Inflammatory macrophage (primary cell): ENCODE measurements at places on chromosomes 6 and 20.

DNA sequence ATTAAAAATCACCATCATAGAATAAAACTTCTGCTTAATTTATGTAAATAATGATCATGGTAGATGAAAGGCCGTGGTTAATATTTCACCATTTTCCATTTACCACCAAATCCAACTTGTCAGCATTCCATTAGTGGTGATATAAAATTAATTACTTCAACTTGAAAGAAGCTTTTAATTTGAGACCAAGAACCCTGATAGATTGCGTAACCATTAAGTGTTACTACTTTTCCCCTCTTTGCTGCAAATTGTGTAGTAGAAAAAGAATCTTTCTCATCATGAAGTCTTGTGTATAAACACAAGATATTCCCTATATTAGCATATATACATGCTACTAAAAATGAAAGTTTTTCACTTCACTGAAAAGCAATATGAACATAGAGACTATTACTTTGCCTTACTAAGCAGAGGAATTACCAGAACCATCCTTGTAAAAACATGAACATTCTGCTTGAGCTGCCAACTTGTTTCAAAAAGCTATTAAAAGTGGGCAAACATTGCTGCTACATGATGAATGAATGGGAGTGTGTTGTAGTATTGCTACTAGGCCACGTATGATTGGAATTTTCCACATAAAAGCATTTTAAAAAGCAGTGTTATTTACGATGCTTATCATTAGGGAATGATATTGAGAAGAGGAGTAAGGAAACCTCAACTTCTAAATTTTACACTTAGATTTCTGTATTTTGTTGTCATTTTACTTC lies 35.0 kb downstream of the STX11 start:
- no peak for DNase-seq

- DNase-seq, result no peak
Measured at GRCh38 chr6:68108233-68108835, 526.7 kb upstream of the ADGRB3 start.

- no peak for DNase-seq
Measured at GRCh38 chr6:161890832-161891297, 617.0 kb upstream of the AGPAT4 start.

DNA sequence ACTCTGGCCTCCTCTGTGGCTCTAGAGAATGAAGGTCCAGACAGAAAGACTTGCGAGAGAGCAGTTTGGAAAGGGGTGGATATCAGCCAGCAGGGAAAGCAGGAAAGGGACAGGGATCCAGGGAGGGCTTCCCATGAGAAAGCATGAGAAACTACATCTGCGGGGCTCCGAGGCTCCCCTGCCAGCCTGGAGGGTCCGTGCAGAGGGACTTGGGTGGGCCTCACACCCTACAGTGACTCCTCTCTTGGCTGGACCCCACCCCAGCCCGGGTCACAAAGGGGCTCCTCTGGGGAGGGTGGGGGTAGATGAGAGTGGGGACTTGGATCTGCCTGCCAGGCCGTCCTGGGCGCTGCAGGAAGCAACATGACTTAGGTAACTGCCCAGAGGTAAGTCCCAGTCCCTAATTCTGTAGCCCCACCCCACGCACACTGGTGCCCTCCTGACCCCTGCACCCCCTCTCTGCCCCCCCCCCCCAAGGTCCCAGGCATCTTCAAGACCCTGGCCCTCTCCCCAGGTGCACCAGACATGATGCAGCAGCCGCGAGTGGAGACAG lies at the start of gene TMEM239:
Gene TMEM239, plus strand, starts transcription at position 335 of the 553 bp plus-strand sequence. Its CDS starts 191 bp downstream, at position 526.
- DNase-seq, result no peak

- peak; percentile 67 for DNase-seq
Measured at GRCh38 chr20:43187476-43188233, 2.1 kb downstream of the PTPRT start.

GRCh38 chr20:45347297-45347935 lies 808 bp downstream of the SDC4 start:
- peak; percentile 19 for DNase-seq

GRCh38 chr6:81788748-81789147 lies 36.3 kb upstream of the TENT5A start:
- DNase-seq, result no peak

DNA sequence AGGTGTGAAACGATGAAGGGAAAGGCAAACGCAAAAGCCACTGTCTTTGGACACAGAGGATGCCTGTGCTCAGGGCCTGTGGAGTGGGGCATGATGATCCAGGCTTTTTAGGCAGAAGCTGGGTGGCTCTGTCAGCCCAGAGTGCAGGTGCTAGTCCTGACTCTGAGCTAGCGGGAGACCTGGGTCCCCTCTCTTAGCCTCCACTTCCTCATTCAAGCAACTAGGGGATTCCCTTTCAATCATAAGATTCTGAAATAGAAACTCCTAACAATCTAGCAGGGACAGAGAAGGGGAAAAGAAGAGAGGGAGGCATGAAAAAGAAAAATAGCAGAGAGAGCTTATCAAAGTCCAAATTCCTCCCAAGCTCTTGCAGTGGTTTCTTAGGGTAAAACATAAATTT lies 7.6 kb upstream of the HIVEP2 start:
- DNase-seq, result no peak

GRCh38 chr6:168100803-168101589 lies 22.0 kb upstream of the FRMD1 start:
- DNase-seq, result no peak

DNA sequence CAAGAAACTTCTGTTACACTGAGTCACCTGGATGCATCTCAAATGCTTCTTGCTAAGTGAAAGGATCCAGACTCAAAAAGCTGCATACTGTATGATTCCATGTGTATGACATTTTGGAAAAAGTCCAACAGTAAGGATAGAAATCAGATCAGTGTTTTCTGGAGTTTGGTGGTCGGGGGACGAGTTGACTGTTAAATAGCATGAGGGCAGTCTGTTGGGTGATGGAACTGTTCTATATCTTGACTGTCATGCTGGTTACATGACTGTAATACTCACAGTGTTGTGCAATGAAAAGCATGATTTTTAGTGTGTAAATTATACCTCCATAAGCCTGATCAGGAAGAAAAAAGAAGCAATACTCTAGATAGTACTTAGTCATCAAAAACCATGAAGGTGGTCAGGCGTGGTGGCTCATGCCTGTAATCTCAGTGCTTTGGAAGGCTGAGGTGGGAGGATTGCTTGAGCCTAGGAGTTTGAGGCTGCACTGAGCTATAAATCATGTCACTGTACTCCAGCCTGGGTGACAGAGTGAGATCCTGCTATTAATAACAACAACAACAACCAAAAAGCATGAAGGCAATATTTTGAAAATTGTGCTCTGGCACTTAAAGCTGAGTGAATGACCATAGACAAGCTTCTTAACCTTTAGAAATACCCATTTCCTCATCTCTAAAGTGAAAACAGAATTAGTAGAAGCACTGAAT lies 30.5 kb upstream of the SASH1 start:
- peak; percentile 33 for DNase-seq

DNA sequence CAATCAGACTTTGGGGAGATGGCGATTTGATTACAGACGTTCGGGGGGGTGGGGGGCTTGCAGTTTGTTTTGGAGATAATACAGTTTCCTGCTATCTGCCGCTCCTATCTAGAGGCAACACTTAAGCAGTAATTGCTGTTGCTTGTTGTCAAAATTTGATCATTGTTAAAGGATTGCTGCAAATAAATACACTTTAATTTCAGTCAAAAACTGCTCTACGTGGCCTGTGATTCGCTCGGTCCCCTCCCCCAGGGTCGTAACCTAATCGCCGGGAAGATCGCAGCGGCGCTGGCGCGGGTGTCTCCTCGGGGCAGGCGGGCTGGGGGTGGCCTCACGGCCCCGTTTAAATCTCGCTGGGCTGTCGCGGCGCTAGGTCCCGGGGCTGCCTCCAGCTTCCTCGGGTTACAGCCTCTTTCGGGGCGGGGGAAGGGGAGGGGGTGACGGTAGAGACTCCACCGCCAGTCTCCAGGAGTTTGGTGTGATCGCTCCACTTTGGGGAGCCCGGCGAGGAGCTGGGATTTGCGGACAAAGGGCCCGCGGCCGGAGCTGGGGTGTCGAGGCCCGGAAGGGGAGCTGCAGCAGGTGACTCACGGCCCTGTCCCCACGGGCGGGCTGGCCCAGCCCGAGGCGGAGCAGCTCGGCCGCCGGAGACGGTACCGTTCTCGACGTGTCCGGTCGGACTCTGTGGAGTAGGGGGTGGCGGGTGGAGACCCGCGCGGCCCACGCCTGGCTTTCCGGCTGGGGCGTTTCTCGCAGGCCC lies 4.2 kb downstream of the FOXC1 start:
- no peak for DNase-seq

GRCh38 chr6:24460966-24461365 lies 28.4 kb downstream of the GPLD1 start:
- DNase-seq, result no peak

GRCh38 chr20:17391127-17391771 lies 139.9 kb downstream of the BFSP1 start:
- DNase-seq, result peak; percentile 14

DNA sequence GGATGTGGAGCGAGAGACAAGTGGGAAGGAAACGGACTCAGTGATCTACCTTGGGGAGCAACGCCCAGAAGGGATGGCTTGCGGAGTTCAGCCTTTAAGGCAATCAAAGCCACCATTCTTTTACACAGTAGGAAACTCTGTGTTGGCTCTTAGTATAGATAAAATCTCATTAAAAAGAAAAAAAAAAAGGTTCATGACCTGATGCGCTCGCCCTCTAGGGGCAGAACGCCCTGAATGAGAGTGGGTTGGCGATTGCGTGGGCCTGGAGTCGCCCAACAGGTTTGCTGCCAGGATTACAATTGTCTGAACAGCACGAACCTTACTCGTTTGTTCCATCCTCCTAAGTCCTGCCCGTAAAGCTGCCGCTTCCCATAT lies 1.2 kb downstream of the TPD52L1 start:
- no peak for DNase-seq

GRCh38 chr6:164455835-164456234 lies 853.6 kb downstream of the C6orf118 start:
- DNase-seq, result no peak

DNA sequence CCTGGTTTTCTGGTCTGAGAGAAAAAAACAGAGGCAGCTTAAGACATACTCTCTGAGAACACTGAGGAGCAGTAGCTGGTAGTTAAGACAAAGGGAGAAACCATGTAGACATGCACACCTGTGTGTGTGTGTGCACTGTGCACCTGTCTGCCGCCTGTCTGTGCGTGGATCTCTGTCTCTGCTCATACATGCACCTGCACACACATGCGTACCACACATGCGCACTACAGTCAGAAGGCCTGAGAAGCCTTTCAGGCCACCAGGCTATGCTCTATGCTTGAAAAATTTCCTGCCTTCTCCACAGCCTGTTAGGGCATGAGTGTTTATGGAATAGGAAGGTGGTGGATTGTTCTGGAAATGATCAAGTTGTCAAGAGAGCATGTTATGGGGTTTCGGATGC lies 103.5 kb downstream of the CDH4 start:
- DNase-seq, result no peak

DNA sequence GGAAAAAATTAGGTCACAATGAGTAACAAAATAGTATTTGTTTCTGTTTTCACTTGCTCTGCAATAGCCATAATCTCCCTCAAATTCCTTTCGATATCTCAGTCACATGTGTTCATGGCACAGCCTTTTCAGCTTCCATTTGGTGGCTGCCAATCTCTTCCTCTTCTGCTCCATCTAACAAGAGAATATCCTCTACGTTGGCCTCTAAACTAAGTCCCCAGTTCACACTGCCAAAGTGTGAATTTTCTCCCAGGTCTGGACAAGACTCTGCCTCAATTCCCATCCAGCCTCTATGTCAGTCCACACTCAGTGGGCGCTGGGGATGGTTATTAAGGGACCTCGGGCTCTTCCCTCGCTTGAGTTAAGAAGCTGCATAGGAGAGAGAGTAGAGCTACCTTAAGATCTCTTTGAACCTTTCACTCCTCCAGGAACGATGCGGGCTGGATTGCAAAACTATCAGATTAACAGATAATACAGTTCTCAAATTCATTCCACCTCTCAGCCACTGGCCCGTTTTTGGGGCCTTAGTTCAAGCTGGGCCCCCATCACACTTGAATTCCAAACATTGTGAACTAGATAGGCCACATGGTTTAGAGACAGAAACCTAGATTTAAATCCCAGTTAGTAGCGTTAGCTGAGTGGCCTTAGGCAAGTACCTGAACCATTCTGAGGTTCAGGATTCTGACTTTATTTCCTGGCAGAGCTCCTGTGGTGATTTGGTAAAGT lies 250.2 kb upstream of the QKI start:
- no peak for DNase-seq

GRCh38 chr6:30025186-30025585 lies 35.9 kb upstream of the POLR1H start:
- DNase-seq, result no peak

DNA sequence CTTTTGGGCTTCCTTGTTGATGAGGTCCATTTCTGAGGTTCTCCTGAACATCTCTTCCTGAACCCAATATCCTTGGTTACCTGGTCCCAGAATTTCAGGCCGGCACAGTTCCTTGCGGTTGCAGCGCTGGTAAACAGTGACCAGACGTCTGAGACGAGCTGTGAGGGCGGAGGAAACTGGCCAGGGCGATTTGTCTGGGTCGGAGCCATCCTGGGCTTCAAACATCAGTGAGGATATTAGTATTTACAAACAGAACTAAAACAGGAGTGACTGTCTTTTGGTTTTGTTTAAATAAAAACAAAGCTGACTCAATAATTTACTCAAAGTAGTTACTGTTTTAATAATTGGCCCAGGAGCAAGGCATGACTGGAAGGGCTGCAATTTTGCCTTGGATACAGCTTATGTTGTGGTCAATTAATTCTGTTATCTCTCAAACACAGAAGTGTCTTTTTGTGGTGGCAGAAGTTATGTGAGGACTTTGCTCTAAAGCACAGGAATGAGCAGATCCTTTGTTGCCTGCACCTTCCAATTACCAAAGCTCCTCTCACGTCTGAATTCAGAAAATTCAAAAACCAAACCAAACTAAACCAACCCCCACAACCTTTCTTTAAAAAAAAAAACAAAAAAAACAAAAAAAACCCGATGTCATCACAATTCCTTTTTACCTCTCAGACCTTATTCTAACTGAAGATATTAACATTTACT lies 58.7 kb upstream of the EMILIN3 start:
- DNase-seq, result no peak

GRCh38 chr6:36241728-36242127 lies 28.1 kb upstream of the PNPLA1 start:
- DNase-seq, result peak; percentile 76

- DNase-seq, result no peak
Measured at GRCh38 chr20:1702855-1703254, 45.3 kb upstream of the SIRPG start.

GRCh38 chr6:54559136-54559535 lies 250.9 kb downstream of the TINAG start:
- DNase-seq, result no peak

- no peak for DNase-seq
Measured at GRCh38 chr20:38296433-38296832, 7.5 kb upstream of the BPI start.

DNA sequence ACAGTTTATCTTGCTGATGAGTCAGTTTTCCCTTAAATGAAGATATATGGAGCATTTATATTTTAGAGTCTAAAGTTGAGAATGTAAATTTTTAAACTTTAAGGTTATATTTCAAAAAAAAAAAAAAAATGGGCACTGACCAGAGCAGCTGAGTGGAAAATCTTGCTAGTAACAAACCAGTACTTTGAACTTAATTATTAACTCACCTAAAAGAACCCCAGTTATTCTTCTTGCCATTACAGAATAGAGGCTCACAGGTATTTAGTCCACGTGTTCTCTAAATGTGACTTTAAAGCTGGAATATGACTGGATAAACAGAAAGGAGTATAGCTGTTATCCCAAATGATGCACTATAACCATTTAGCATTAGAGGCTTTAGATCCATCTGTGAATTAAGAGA lies 178.4 kb downstream of the COL9A1 start:
- DNase-seq, result no peak
